ENCODE measurements at places on chromosomes 3 and 15.

GRCh38 chr3:119769394-119770149, 12.3 kb upstream of the NR1I2 start:
- DNase-seq: no peak

- DNase-seq: no peak
Observed at GRCh38 chr3:136949146-136949545, 8.6 kb upstream of the IL20RB start.

GRCh38 chr15:61748529-61748928, 311.7 kb downstream of the VPS13C start:
- no peak for DNase-seq

DNA sequence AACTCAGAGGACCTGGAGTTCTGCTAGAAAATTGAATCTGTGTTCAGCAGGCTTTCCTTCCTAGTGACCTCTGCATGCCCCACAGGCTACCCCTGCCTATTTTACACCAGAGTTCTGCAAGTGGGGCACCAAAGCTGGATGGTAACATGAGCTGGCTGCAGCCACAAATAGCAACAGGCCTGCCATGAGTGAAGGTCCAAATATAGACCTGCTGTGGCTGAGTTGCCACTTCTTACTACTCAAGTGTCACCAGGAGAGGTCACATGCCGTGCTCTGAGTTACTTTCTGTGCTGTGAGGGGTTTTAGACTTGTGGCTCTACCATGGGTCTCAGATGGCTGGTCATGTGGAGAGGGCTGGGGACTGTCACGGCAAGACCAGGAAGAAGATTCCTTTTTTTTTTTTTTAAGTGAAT, at the start of gene FSD2:
Gene FSD2 (minus strand): TSS at position 76 of the 413 bp plus-strand sequence. CDS start 18,679 bp downstream, outside the sequence.
- no peak for DNase-seq

GRCh38 chr15:56948764-56949101, 30.3 kb downstream of the TCF12 start:
- DNase-seq: no peak

GRCh38 chr3:53071882-53072431, 26.1 kb upstream of the SFMBT1 start:
- no peak for DNase-seq

GRCh38 chr3:147921051-147921450, 511.9 kb downstream of the ZIC1 start:
- DNase-seq: no peak

DNA sequence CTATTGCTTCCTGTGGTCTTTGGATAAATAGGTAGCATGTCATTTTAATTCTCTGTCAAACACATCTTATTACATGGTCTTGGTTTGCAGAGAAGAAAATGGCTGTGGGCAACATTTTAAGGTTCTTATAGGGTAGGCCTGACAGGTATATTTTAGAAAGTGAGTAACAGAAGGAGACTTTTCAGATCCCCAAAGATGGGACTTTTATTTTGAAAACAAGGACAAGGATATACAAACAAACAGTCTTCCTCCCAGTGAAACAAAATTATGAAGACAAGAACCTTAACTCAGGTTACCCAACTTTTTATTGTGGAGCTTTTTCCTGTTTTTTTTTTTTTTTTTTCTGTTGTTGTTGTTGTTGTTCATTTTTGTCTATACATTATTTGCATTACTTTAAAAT, 916.2 kb downstream of the NTRK3 start:
- no peak for DNase-seq

- DNase-seq: no peak
Observed at GRCh38 chr3:172820492-172820891, 70.0 kb downstream of the ECT2 start.

DNA sequence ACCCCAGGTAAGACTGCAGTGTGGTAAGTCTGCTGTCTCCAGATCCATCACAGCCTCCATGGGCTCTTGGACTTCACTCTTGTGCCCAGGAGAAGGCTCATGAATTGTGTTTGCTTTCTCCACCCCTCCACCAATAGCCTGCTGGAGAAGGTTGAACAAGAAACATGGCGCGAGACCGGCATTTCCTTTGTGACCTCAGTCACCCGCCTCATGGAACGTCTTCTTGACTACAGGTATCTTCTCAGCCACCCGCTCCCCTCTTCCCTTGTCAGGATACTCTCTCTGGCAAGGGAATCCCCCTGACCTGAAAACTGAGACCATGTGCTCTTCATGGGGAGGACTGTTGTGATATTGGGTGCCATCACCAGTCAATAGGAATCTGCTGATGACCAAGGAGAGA, 52.1 kb upstream of the MANF start:
- DNase-seq: no peak

DNA sequence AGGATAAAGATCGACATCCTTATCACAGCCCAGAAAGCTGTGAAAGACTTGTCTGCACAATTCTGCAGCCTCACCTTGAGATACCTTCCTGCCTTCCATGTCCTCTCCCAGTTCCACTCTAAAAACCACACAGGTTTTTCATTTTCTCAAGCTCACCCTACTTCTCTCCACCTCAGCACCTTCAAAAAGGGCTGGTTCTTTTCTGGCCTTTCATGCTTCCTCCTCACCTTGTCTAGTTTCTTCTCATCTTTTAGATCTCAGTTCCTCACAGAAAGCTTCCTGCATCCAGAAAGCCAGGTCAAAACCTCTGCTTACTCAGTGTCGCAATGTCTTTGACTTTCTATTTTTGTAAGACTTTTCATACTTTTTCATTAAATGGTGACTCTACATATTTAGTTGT, 140.2 kb upstream of the STT3B start:
- no peak for DNase-seq

DNA sequence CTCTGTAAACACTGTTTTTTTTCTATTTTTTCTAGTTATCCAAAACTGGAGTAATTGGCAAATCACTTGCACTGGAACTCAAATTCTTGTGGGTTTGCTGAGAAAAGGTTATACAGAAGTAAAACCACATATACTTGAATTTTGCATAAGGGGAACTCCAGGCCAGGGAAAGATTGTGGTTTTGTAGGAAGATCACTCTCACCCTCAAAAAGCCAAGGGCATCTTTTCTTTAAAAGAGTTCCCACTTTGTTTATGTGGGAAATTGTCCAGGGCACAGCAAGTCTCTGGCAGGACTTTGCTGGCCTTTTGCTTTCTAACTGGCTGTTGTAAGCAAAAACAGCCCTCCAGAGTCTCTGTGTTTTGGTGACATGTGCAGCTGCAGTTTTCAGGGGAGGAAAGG, 340.3 kb upstream of the RBMS3 start:
- no peak for DNase-seq

GRCh38 chr3:82581350-82581749, 819.9 kb upstream of the GBE1 start:
- DNase-seq: no peak

- no peak for DNase-seq
Observed at GRCh38 chr3:42498791-42499477, 3.5 kb upstream of the VIPR1 start.

DNA sequence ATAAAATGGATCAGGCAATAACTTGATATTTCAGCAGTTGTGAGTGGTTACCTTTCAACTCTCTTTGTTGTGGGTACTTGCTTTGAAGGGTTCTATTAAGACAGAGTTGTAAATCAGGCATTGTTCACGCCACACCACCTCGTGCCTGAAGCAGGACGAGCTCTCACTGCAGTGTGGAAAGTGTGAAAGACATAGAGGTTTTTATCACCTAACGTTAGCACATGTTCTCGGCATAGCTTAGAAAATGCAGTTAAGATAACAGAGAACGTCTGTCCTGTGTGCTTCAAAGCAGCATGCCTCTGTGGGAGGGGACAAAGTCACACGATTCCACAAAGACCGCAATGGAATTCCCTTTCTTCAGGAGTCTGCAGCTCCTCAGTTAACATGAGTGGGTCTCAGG, 7.8 kb downstream of the ADAMTS17 start:
- no peak for DNase-seq

DNA sequence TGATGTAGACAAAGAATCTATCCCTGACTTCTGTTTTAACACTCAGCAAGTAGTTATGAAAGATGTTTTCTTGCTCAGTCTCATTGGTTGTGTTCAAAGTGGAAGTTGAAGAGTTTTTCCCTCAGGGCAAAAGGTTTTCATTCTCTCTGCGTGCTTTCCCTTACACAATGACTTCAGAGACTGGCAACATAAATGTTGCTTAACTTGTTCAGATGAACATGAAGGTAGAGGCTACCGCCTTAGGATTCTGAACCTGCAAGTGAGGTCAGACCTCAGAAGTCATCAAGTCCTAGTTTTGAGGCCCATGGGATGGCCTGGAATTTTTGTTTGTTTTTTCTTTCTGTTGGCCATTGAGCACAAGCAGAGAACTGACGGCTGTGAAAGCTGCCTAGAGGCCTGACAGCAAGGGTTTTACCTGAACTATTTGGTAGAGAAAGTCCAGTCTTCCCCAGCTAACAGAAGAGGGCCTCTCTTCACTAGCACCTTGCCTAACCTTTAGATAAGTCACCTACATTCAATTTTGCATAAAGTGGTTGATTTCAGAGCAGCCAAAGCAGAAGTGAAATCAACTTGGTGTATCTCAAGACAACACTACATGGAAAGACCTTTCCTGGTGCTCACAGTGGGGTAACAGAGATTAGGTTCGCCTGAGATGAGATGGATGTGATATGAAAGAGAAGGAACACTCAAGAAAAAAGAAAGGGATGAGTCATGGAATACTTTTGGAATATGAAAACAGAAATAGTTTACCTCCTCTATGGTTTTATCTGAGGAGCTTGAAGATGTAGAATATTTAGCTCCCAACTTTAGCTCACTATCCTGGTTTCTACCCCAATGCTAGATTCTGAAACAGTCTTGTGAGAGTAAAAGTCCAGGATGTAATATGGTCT, 53.6 kb upstream of the AP4E1 start:
- DNase-seq: no peak

DNA sequence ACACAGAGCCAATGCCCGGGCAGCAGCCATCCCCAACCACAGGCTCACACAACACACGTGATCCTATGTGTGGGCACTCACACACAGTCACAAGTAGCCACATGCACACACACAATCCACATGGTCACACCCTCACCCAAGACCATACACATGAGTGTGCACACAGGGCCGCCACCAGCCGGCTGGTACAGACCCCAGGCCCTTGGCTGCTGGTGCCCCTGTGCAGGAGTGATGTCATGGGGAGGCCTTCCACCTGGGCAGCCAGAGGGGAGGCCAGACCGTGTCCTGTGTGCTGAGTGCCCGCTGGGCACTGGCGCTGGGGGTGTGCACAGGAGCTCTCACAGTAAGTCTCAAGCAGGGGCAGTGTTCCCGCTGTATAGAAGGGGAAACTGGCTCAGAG, 36.9 kb downstream of the DNAJB8 start:
- no peak for DNase-seq

GRCh38 chr15:28106294-28107110, 7.4 kb upstream of the OCA2 start:
- no peak for DNase-seq

GRCh38 chr3:197339841-197340520, 41.6 kb upstream of the DLG1 start:
- DNase-seq: no peak

- no peak for DNase-seq
Observed at GRCh38 chr3:139534992-139535879, 4.3 kb downstream of the RBP1 start.

- no peak for DNase-seq
Observed at GRCh38 chr15:99053380-99054024, 45.9 kb upstream of the PGPEP1L start.

GRCh38 chr3:64901986-64902516, 214.3 kb upstream of the ADAMTS9 start:
- no peak for DNase-seq

DNA sequence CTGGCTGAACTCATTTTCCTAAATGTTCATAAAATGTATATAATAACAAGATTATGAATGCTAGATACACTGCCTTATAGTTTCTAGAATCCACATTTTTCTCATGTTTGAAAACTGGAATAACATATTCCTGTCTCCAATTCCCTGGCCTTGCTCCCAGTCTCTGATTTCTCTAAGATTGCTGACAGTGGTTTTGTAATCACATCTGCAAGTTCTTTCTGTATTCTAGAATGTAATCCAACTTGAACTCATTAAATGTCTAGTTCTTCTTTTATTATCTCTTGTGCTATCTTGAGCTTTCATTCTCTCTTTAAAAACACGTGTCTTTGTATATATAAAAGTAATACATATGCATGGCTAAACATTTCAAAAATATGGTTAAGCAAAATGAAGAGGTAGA, 215.2 kb upstream of the ADAMTS9 start:
- DNase-seq: no peak

DNA sequence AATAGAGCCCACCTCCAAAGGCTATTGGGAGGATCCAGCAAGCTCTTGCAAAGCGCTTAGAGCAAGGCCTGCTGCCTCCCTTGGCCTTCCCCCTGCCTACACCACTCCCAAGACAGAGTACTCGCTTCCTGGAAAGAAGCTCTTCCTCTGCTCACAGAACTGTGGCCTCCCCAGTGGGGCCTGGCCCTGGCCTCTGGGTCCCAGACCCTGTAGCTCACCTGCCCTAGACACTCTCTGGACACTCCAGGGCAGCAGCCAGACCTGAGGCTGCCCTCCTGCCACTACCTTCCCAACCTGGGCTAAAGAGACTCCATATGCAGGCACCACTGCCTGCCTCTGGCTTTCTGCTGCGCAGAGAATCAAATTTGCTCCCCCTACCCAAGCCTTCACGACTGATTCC, 49.9 kb downstream of the GRIP2 start:
- no peak for DNase-seq

GRCh38 chr15:58549013-58549784, 117.4 kb downstream of the LIPC start:
- DNase-seq: no peak

GRCh38 chr3:65808824-65809223, 229.9 kb downstream of the MAGI1 start:
- no peak for DNase-seq

DNA sequence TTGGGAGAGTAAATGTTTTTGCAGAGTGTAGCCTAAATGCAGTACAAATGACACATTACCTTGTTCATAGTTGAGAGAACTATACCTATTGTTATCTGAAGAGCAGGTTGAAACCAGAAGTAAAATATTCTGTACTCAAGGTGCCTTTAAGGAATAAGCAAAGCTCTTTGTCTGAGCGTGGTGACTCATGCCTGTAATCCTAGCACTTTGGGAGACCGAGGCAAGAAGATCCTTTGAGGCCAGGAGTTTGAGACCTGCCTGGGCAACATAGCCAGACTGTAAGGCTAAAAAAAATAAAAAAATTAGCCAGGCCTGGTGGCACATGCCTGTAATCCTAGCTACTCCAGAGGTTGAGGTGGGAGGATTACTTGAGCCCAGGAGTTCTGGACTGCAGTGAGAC, 2.2 kb upstream of the RNF13 start:
- no peak for DNase-seq

DNA sequence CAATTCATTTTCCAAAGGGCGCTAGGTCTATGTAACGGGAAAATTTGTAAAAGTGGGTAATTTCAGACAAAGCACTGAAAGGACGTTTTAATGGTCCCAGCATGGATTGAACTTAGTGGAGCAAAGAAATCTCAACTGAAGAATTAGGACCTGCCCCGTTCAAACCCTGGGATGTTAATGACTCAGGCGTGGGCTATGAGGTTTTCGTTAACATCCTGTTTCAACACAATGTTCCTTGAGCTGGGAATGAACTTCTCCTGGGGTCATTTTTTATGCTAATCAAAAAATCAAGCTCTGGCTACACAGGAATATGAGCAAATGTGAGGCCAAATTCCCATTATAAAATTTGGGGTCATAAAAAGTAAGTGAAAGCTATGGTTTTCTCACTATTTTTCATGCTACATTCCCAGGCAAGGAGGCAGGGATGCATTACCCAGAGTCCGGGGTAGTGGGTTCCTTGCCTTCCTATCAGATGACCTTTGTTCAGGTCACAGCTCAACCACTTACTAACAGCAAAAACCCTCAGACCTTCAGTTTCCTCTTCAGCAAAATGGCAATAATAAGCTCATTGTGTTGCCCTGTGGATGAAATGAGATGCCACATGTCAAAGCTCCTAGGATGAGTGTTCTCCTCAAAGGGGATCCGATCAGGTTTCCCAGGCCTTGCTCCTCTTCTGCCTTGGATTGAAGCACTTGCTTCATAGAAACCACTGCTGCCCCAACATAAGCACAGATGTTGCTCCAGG, 271.4 kb downstream of the ARRDC4 start:
- no peak for DNase-seq

Measured in 8988T (cell line).